ENCODE measurements at places on chromosomes 1 and 21.

GRCh38 chr1:207719234-207719633 is 32.6 kb upstream of the CD46 start:
- no peak for DNase-seq

DNA sequence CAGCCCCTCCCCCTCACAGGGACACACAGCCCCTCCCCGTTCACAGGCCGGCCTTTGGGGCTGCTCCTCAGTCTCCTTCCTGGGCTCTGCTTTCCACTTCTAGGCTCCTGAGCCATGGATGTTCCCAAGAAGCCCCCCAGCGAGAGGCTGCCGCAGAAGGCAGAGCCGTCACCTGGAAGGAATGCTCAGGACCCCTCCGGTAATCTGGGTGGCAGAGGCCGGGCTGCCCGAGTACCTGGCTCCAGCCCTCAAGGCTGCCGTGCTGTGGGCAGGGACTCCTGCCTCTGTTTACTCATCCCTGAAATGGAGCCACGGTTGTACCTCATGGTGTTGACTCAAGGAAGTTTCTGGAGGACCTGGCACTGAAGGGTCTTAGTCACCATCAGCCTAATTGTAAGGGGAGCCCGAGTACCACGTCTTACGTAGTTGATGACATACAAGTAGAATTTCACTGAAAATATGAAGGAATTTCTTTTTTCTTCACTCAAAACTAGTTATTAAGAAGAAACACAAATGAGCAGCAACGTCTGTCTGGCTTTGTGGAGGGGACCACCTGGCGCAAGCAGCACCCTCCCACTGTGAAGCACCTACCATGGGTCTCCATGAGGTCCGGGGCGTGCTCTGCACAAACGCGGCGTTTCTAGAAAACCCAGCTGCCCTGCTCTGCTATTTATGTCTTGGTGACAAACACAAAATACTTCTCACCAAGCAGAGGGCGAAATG is 33.7 kb downstream of the PRDM15 start:
- no peak for DNase-seq

DNA sequence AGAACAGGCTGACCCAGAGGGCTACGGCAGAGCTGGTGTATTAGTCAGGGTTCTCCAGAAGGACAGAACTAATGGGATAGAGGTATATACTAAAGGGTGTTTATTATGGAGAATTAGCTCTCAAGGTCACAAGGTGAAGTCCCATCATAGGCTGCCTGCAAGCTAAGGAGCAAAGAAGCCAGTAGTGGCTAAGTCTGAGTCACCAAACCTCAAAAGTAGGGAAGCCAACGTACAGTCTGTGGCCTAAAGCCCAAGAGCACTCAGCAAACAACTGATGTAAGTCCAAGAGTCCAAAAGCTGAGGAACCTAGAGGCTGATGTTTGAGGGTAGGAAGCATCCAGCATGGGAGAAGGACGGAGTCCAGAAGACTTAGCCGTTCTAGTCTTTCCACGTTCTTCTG is 179.2 kb downstream of the BACH1 start:
- DNase-seq: no peak

DNA sequence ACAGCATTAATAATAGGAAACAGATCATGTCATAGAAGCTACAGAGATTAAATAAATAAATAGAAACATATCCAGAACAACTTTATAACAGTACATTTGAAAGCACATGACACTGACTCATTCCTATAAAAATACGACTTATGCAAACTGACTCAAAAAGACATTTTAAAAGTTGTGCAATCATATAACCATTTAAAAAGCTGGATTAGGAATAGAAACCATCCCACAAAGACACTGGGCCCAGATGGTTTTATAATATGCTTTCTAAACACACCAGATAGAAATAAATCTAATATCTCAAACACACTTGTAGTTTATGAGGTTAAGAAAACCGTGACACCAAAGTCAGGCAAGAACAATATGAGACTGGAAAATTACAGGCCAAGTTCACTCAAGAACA is 47.6 kb downstream of the MATN1 start:
- DNase-seq: peak; percentile 67

DNA sequence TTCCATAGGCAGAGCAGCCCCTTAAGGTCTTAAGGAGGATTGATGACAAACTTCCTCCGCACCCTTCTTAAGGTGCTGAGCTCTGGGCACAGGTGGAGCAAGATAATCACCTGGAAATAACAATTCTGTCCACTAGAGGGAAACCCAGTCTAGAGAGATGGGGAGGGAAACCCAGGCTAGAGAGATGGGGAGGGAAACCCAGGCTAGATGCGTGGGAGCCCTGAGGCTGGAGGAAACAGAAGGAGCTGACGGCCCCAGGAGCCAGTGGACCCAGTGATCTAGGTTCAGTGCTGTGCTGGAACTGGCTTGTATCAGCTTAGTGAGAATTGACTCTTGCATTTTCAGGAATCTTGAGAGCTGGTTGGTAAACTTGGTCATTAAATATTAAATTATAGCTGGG is 17.8 kb upstream of the MYCL start:
- peak; percentile 46 for DNase-seq

- no peak for DNase-seq
Observed at GRCh38 chr1:113805639-113806038, 6.6 kb downstream of the RSBN1 start.

GRCh38 chr1:152599934-152600333 is at the start of gene LCE3C:
TSS of gene LCE3C (plus strand) at chr1:152600234. CDS start at chr1:152600732, 498 bp downstream.
- DNase-seq: no peak

DNA sequence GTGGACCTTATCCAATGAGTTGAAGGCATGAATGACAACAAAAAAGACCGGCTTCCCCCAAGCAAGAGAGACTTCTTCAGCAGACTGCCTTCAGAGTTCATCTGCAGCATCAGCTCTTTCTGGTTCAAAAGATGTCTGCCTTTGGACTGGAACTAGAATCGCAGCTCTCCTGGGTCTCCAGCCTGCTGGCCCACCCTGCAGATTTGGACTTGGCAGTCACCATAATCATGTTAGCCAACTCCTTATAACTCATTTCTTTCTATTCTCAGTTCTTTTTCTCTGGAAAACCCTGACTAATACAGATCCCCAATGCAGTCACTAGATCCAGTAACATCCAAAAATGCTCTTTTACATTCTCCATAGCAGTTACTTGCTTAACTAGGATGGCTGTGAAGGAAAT is 89.2 kb upstream of the MARK1 start:
- no peak for DNase-seq

DNA sequence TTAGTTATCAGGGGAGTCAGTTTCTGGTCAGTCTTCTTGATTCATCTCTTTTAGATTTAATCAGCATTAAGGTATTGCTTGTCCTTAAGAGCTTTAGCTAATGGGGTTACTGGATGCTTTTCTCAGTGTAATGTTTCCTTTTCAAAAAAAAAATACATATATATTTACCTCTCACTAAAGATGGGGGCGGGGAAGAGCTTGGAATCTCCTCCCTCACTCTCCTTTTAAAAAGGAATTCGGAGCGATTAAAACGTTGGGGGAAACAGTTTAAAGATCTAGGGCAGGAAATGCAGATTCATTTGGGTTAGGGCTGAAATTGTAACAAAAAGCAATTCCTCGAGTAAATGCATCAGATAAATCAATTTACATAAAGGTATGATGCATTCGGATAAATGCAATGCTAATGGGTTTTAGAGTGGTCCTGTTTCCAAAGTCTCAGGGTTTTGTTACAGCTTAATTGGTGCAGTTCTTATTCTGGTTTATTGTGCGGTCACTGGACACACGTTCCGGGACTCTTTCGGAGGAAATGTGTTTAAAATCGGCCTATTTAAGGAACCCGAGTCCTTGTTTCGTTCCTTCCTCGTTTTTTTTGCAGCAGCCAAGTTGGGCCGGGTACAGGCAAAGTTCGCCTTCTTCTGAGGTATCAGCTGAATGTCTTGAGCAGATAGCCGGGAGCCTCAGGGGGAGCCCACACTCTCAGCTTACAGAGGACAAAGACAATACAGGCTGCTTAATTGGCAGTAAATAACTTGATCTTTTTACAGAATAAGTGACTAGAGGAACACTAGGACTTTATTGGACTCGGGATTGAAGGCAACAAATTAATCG is 1.6 kb downstream of the LMO4 start:
- no peak for DNase-seq

- DNase-seq: no peak
Observed at GRCh38 chr1:6348511-6349191, 44.9 kb downstream of the ACOT7 start.

DNA sequence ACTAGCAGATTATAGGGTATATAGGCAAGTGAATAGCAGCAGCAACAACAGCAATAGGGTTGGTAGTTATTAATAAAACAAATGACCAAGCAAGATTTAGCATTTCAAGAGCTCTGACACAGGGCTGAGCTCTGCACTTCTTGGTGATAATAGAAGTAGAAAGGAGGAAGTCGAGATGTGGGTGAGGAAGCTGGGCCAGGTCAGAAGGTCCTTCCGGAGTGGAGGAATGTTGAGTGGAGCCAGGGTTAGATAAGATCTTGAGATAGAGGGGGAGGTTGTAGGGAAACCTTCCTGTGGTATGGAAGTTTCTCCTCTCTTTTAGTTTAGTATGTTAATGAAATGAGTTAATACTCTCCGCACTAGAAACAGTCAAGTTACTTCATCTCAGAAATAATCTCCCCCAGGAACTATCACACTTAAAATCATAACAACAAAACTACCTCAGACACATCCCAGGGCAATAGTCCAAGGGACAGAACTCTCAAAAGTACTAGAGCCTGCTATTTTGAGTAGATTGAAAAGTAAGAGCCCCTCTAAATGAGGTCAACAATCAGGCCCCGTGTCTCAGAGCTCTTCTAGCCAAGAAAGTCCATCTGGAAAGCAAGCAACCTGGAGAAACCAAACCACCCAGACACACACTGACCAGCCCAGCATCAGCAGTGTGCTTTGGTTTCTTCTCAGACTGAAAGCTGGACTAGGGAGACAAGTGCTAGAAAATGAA is 45.4 kb upstream of the ATP1B1 start:
- DNase-seq: no peak

DNA sequence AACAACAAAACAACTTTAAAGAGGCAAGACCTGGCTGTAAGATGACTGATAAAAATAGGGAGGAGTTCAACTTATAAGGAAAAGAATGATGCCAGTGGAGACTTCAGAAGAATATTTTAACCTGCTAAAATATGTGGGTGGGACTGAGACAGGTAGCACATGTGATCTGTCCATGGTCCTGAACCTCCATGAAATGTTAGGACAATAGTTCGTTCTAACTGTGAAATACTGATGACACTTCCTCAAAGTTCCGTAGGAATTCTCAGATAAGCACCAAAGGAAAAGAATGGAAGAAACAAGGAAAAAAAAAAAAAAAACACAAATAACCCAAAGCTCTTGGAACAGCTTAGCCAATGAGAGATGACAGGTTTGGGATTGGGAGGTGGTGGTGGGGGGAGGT is 44.7 kb downstream of the CDC42BPA start:
- DNase-seq: no peak

Data from LNCaP clone FGC (cell line).